ENCODE measurements at places on chromosomes 3 and 15.
A peak's percentile ranks its signal among the peaks of the same experiment; 100 is the strongest.

DNA sequence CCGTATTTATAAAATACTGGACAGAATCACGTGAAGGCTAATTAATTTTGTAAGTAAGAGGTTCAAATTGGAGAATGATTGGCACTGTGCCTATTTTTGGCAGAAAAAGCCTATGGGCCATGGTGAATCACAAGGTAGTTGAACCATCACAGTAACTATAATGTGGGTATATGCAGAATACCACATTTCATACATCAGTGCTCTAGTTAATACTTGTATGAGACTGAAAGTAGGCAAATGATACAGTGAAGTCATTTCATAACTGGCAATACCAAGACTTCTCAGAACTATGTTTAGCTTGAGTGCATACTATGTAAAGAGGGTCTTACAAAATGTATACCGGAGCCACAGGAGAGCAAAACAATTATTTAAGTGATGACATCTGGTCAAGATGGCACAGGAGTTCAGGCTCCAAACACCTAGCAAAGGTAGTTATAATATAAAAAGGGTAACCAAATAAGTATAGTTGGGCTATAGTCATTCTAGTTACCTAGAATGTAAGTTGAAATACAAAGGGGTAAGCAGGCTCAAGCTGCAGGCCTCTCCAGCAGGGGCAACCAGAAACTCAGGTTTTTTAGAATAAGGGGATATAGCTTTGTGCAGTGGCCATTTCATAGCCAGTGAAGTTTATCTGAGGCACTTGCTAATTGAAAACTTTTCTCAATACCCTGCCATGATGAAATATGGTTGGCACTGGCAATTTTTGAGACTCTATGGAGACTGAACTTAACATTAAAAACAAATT, 19.1 kb downstream of the GPR160 start:
- DNase-seq: no peak

DNA sequence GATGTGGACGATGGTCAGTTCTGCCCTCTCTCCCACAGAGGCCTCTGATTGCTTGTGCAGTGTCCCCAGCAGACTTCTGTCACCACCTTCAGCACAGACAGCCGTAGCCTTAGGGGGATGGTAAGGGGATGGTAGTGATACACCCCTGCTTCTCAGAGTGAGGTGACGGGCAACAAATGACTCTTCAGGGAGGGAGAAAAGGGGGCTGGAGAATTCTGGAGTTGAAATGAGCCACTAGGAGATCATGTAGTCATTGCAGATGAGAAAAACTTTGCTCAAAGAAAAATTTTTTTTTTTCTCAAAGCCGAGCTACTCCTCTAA, 29.6 kb upstream of the TIMP4 start:
- DNase-seq: no peak

- DNase-seq: no peak
Measured at GRCh38 chr3:64082411-64082810, 59.1 kb upstream of the PSMD6 start.

DNA sequence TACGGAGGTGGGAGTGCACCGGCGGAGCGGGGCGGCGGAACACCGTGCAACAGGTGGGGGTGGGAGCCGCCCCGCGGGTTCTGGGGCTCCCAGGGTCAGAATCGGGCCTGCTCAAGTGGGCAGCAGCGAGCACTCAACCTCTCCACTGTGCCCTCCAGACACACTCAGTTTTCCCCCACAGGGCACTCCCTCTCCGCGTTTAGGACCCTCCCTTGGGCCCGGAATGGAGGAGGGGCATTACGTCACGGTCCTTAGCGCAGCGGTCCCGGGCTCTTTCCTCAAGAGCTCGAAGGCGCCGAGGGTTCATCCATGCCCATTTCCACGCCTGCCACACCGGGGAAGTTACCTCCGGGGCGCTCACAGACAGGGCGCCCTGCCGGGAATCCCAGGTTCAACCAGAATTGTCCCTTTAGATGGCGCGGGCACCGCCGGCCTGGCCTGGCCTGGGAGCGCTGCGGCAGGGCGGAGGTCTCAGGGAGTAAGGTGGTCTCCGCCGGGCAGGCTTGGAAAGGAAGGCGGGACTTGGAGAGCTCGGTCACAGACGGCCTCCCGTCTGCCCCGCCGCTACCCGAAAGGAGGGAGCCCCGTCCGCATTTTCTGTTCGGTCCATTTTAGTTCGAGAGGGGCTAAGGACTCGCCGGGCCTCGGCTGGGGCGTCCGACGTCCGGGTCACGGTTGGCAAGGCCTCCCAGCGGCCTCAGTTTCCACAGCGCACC, 5.1 kb downstream of the RNU6-1 start:
- DNase-seq: no peak

DNA sequence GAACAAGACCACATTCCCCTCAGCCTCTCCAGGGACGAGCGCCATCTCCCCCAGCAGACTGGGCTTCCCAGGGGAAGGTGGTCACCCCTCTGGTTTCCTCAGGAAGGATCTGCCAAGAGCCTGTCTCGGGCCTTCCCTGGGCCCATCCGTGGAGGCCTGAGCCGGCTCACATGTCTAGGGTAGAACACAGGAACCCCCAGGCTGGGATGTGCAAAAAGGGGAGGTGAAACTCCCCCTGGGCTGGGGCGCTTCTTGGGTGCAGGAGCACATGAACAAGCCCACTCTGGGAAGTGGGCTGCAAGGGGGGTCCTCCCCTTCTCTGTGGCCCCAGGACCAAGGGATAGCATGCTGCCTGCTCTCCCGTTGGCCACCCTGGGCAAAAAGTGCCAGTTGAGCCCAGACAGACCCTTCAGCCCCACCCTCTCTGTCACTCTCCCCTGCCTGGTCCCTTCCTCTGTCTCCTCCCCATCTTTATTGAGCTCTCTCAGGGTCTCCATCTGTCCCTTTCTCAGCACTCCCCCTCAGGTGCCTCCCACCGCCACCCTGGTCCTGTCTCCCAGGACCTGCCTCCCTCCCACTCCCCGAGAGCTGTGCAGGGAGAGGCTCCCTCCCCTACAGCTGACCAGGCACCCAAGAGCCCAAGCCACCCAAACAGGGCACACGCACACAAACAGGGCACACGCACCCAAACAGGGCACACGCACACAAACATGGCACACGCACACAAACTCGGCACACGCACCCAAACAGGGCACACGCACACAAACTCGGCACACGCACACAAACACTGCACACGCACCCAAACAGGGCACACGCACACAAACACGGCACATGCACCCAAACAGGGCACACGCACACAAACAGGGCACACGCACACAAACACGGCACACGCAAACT, 864 bp downstream of the SEMA3G start:
- no peak for DNase-seq

DNA sequence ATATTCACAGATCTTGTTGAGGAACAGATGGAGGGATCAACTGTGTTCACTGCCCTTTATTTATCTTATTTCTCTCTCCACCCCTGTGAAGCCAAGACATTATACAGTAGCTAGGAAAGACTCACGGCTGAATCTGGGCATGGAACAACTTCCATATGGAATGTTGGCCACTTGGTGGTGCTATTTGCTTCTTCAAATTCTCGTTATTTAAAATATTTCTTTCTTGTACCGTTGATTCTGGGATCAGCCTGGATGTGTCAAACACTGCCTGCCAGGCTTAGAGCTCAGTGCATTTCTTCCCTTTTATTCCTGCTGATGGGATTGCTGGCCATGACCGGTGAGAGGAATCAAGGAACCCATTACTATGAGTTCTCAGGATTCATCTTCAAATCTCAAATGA, 17.5 kb upstream of the GASK1A start:
- DNase-seq: no peak

DNA sequence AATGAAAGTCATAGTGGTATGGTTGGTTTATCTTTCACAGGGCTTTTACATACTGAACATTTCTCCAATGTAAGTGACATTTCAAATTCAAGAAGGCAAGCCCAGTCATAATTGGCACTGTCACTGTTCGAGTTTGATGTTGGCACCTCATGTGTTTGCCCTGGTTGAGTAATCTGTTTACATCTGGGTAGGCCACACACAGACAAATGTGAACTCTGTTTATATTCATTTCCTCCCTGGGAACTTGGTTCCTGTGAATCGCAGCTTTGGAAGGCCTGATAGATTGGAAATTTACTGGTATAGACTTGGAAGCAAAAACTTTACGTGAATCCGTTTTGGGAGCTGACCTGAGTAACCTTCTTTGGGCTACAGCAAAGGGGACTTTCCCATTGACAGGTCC, 395.2 kb upstream of the AZI2 start:
- no peak for DNase-seq

DNA sequence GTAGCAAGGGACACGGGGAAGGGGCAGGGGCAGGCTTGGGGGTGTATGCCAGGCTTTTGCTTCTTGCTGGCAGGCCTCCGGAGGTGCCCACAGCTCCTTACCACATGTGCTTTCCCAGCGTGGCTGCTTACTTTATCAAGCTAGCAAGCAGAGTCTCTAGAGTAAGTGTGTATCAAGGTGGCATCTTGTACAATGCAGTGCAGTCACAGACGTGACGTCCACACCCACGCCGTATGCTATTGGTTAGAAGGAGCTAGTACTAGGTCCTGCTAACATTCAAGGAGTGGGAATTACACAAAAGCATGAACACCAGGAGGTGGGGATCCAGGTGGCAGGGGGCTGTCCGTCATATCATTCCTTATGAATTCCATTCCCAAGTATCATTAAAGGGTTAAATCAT, 15.3 kb upstream of the AGBL1 start:
- no peak for DNase-seq

DNA sequence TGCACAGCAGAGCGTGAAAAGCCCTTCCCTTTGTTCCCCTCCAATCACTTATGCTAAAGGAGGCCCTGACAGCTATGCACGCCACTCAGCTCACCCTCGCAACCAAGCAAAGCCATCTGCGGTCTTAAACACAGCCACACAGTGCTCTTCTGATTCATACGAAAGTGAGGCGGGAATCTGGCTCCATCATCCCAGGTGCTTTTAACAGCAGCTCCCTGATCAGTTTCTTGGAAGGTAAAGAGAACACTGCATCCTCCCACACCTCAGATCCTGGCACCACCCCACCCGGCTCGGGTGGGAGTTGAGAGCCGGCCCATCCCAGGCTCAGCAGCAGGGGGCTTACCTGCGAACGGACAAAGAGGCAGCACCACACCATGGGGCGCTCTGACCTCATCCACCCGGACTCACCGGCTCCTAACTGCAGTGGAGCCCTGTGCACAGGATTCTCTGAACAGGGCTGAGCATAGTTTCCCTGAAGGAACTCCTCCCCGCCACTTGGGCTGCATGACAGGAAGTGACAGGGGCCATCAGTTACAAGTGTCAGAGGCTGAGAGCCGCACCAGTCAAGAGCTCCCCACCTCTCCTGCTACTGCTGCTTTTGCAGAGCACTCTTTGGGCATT, 114.3 kb upstream of the ARHGEF3 start:
- peak; percentile 38 for DNase-seq

DNA sequence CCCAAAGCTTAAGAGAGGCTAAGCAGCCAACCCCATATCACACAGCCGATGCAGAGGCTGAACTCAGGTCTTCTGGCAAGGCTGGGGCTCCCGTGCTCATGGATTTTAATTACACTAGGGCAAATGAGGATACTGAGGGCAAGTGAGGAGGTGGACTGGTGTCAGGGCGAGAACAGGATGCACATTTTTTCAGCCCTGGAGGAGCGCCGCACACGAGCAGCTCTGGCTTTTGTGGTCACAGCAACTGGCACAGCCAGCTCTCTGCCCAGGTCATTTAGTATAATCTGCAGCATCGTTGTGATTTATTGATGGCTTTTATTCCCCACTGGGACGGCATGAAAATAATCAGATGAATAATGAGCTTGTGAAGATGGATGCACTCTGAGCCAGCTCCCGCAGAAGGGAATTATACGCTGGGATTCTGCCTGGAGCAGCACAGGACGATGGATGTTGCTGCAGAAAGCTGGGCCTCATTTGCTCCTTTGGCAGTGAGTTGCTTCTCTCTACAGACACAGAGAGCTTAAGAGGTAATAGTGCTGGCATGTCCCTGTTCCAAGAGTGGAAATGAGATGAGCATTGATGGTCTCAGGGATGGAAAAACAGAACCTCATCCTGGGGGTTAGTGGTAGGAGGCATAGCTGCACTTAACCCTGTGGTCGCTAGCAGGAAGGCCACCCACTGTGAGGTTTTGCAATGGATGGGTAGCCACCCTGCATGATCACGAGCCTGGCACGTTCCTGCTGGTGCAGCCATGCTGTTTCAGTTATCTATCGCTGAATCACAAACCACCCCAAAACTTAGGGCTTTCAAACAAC, 135.4 kb downstream of the UACA start:
- no peak for DNase-seq

- DNase-seq: no peak
Measured at GRCh38 chr3:15638193-15638890, 36.8 kb downstream of the BTD start.

All from stimulated activated CD8-positive, alpha-beta memory T cell treated with anti-CD3 and anti-CD28 coated beads, Interleukin-4, amount 100 ng/mL, for 24 hours (primary cell).